CD4-positive, alpha-beta memory T cell (primary cell): ENCODE measurements at places on chromosomes 5 and 9.

DNA sequence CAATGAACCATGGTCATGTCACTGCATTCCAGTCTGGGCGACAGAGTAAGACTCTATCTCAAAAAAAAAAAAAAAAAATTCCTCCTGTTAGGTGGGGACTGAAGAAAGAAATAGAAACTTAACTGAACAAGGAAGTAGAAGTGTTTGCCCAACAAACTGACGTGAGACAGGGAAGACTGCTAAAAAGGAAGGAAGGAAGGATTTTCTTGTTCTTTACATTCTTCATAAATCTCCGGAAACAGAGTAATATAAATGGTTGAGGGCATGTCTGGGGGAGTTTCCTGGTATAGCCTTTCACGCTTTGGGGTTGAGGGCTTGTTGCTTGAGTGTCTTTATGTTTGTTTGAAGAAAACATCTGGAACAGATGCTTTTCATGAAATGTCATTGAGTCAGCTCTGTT lies 3.1 kb downstream of the TOR1B start:
- DNase-seq = no peak

- no peak for DNase-seq
Observed at GRCh38 chr9:99416007-99416406, 193.9 kb downstream of the SEC61B start.

GRCh38 chr9:129854588-129855110 lies 19.4 kb downstream of the USP20 start:
- DNase-seq = no peak

- DNase-seq = no peak
Observed at GRCh38 chr9:135048758-135049444, 38.6 kb upstream of the OLFM1 start.

DNA sequence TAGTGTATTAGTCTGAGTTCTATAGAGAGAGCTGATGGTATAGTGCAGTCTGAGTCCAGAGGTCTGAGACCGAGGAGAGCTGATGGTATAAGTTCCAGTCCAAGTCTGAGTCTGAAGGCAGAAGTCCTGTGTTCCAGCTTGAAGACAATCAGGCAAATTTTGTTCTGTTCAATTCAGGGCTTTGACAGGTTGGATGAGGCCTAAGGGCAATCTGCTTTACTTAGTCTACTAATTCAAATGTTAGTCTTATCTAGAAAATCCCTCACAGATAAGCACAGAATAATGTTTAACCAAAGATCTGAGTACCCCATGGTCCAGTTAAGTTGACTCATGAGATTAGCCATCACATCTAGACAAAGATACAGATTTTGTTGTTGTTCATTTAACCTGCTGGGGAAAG lies 303.0 kb upstream of the KLF4 start:
- DNase-seq = no peak

GRCh38 chr9:21684831-21685362 lies 117.5 kb upstream of the MTAP start:
- DNase-seq = no peak

DNA sequence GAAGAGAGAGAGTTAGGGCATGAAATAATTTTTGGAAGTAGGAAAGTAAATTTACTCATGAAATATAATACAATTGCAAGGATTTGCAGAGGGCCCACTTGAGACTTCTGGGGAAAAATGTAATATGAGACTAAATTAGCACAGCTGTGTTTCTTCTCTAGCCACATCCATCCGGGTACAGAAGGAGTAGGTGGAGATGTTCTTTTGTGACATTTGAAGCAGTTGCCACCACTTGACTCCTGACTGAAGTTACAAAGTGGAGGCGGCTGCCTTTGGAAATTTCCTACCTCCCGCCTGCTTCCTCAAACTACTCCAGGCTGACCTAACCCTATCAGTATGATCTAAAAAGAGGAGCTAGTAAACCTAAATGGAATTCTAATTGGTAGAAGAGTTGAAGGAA lies 58.1 kb upstream of the SHISAL2B start:
- DNase-seq = no peak

DNA sequence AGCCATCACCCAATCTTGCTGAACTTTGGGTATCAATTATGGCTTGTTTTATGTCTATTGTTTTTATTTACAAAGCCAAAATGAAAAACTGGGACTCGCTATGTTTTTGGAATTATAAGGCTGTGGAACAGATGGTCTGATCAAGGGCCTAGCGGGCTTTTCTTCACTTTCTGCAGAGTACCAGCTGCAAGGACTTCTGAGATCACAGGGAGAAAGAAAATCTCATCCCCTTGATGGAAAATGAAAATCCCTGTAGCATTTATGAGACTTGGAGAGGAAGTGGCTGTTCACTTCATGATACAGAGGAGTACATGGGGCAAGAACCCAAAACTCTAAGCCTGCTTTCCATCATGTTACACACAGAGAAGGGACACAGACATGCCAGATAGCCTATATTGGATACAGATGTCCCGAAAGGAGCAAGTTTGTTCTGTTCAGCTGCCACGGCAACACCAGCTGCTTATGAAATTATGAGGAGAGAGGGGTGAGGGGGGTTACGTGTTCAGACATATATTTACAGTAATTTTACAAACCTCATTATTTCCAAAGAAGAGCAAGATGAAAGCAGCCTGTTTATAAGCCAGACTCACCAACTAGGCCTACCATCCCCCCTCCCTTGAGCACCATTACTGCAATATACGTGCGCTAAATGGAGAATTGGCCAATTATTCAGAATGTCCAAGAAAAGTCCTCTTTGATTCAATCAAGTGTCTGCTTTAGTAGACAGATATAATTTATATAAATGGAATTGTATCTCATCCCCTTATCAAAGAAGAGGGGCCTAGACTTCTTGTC lies 220.0 kb downstream of the MARCHF11 start:
- DNase-seq = no peak

- no peak for DNase-seq
Observed at GRCh38 chr5:35171078-35171477, 59.2 kb downstream of the PRLR start.

DNA sequence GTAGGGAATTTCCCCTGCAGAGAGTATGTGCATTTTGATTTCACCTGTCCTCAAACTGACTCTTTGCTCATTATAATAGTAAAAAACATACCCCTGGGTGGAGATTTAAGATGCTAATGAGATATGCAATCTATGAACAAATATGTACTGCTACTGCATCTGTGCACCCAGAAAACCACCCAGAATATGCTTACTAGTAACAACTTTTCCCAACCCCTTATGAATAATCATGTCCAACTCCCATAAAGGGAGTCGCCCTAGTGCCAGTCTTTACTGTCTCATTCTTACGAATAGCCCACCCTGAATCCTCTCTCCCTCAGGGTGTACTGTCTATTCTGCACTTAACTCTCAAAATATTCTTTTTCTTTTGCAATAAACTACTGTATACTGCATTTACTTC lies 39.0 kb upstream of the ZFP37 start:
- no peak for DNase-seq

DNA sequence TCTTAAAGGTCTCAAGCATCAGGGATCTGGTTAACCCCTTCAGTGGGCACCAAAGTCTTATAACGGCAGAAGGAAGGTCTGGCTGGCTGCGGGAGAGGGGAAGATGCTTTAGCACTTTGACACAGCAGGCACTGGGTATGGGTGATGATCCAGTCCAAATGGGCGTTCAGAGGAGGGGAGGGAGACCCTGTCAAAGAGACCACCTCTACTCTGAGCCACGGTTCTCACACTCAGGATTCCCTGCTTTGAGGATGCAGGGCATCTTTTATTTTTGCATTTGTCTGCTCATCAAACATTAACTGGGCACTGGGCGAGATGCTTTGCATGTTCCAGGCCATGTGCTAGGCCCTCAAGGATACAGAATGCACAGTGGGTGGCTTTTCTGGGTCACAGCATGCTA lies 204.0 kb downstream of the DAB2IP start:
- DNase-seq = no peak

DNA sequence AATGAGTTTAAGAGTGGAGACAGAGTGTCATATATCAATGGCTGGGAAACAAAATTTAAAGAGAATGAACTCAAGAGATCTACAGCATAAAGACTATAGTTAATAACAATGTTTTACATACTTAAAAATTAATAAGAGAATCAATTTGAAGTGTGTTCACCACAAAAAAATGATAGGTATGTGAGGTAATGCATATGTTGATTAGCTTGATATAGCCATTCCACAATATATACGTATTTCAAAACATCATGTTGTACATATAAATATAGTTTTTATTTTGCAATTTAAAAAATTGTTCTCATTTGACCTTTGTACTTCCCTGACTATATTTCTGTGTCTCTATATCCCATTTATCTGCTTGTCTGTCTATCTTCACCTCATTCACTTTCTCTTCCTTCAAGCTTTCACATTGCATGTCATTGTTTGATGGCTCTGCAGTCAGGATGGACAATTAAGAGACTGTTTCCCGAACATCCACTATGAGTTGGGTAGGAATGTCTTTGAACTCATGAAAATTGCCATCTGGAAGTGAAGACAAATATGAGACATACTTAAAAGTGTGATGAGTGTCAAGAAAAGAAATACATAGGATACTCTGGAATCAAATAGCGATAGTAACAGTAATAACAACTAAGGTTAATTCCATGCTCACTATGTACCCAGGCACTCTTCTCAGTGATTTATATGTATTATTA lies 359.9 kb upstream of the ACTBL2 start:
- no peak for DNase-seq

DNA sequence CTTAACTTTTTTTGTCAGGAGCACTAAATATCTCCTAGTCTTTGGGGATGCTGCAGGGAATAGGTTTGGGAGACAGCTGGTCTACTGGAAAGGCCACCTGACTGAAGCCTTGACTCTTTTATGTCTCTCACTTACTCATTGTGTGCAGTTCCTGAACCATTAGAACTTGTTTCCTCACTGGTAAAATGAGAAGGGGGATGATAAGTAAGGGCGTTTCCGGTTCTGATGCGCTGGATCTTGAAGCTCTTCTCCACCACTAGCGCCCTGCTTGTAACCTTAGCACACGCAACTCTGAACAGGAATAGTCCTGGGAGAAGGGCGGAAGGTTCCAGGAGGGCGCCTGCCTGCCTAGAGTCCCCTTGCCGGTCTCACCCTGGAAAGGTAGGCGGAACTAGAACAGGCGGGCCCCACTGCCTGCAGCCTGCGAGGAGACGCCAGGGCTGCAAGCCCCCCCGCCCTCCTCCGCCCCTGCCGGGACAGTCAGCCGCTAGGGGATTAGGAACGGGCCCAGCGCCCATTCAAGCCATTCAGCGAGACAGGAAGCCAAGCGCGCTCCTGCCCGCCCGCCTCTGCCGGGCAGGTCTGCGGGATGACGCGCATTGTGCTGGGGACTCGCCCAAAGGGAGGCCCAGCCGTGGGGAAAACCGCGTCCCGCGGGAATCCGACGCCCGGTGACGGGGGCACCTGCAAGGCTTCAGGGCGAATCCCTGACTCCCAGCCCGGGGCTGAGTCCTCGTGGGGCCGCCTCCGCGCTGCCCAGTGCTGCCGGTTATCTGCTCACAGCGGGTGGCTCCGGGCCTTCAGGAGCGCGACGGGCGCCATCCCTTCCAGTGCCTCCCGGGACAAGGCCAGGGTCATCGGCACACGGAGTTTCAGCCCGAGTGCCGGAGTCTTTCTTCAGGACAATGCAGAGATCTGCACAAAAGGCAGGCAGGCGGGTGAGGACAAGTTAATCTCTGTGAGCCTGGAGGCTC lies 44.0 kb upstream of the XPA start:
- DNase-seq = peak; percentile 15

DNA sequence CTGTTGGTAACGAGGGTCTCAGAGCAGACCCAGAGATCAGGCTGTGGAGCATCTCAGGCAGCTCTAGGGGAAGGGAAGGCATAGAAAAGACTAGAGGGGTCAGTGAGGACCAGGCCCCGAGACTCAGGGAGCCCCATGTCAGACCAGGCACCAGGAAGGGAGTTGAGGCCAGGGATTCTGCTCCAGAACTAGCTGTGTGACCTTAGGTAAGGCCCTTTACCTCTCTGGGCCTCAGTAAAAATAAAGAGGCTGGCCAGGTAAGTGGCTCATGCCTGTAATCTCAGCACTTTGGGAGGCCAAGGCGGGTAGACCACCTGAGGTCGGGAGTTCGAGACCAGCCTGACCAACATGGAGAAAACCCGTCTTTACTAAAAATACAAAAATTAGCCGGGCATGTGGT lies 176.4 kb upstream of the IER5L start:
- no peak for DNase-seq

- DNase-seq = no peak
Observed at GRCh38 chr9:129481810-129482511, 138.9 kb downstream of the C9orf50 start.

GRCh38 chr9:35675732-35676392 lies 2.1 kb downstream of the CA9 start:
- no peak for DNase-seq

DNA sequence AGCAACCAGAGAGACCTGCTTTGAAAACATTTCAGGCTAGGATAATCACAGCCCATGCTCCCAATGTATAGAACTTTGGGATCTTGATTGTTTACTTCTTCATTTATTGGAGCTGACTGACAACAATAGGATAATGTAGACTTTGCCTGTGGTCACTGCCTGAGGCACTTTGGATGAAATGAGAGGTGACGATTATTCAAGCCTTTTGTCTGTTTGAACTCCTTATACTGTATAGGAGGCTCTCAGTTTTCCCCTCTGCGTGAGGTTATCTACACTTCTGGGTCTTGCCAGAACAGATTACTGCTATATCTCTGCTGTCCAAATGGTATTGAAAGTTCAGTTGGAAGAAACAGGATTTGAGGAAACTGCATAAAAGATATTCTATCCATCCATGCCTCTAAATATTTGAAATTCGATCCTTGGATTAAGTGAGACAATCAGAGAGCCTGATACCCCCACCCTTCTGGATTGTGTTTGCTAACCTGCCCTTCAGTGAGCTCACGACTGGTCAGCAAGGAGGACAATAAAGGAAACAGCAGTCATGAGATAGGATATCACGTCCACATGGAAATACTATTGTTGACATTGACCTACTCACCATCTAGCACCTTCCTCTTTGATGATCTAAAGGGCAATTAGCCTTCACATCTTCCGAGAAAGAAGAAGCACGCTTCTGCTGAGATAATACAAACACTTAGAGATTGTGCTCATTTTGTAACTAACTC lies 98.1 kb downstream of the DOCK8 start:
- no peak for DNase-seq

- no peak for DNase-seq
Observed at GRCh38 chr5:94744906-94745305, 126.4 kb downstream of the SLF1 start.

GRCh38 chr9:14529054-14529453 lies 164.2 kb downstream of the ZDHHC21 start:
- no peak for DNase-seq
